ENCODE measurements at places on chromosomes 4 and X.

- DNase-seq = no peak
These were observed 61.5 kb upstream of the FAM241A start for GRCh38 chr4:112083587-112084347.

DNA sequence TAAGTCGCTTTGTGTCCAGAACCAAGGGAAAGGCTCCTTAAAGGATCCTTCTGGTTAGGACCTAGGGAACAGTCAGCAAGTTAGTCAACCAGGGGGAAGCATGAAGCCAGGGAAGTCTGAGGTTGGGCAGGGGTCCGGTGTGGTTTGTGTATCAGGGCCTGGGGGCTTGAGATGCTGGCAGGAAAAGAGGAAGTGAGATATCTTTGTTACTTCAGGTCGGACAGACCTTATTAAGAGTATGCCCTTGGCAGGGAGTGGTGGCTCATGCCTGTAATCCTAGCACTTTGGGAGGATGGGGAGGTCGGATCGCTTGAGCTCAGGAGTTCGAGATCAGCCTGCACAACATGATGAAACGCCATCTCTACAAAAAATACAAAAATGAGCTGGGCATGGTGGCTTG lies 52.3 kb upstream of the TRPC5OS start:
- no peak for DNase-seq

DNA sequence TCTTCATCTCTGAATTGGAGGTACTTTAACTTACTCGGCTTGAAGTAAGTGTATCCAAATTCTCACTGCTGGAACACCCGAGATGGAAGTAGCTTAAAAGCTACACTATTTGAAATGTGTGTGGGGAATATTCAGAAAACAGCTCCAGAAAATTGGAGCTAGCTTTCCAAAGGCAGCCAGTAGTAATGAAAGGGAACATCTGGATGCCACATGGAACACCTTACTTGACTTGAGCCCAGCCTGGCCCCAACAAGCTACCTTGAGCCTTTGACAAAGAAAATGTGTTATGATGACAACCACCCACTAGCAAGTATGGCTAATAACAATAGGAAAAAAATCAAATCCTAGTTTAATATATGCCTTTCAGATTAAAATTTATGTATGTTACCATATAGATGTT lies 161.5 kb downstream of the PRDM5 start:
- DNase-seq = no peak

DNA sequence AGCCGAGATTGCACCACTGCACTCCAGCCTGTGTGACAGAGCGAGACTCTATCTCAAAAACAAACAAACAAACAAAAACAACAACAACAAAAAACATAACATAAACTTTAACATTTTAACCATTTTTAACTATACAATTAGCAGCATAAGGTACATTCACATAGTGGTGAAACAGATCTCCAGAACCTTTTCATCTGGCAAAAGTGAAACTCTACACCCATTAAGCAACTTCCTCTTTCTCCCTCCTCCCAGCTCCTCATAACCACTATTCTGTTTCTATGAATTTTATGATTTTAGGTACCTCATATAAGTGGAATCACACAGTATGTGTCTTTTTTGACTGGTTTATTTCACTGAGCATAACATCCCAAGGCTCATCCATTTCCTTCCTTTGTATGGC lies 103.6 kb downstream of the FAM13A start:
- DNase-seq = no peak

- no peak for DNase-seq
These were observed 57.5 kb upstream of the ZCCHC13 start for GRCh38 chrX:74246524-74246923.

DNA sequence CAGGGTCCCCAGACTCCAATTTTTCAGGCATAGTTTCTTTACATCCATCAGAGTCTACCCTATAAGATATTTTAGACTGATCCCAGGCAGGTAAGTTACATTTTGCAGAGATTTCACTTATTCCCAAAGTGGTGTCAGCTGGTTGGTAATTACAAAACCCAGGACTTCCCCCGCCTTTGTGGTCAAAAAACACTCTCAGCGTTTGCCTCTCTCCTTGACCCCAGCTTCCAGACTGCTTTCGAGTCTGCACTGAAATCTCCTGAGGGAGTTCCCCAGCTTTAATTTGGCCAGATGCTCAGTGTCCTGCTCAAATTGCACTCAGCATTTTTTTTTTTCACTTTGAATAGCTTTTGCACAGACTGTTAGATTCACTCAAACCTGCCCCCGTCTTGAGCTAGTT lies 11.2 kb upstream of the AMOT start:
- no peak for DNase-seq

All from stimulated activated CD8-positive, alpha-beta memory T cell treated with anti-CD3 and anti-CD28 coated beads, Interleukin-7, amount 100 ng/mL, for 24 hours (primary cell).